GM12865 (cell line): ENCODE measurements at places on chromosomes 11 and 22.

GRCh38 chr11:15985127-15985859 lies 371.1 kb downstream of the SOX6 start:
- no peak for DNase-seq

DNA sequence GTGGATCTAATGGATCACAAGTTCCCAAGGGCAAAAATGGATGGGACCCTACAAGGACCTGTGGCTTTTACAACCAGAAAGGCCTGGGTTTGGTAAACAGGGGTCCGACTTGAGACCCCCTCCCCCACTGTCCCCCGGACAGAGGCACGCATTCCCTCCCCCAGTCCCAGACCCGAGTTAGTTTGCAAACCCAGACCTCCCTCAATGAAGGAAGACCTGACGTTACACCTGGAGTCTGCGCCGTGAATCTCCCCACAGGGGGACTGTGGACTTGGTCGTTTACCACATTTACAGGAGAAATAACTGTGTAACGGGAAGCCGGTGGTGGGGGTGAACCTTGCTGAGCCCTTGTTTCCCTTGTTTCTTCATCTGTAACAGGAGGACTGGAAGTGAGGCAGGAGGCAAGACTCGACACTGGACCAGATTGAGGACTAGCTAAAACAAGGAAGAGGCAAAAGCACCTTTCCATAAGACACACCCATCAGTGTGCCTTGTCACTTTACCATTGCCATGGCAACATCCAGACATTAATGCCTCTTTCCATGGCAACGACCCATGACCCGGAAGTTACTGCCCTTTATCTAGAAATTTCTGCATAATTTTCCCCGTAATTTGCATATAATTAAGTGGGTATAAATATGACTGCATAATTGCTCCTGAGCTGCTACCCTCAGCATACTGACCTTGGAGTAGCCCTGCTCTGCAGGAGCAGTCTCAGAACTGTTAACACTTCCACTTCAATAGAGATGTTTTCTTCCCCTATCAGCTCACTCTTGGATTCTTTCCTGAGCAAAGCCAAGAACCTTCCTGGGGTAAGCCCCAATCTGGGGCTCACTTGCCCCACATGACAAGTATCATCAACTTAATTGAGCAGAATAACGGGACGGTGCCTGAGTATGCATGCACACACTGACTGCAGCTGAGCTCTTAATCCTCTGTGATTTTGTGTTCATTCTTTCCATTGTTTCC lies 25.4 kb downstream of the PDGFB start:
- no peak for DNase-seq

DNA sequence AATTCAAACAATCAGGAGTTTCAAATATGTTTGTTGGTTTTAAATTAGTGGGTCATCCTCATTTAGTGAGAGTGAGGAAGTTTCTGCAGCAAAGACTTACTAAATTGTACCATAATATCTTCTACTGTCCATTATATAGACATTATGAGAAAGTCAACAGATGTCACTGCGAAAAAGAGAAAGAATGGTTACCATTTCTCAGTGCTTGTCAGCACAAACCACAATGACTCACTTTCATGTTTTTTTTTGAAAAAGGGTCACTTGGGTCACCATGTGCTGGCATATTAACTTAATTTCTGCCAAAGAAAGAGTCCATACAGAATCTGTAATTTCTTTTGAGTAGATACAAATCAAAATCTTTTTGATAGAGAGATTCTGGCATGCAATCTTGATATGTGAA lies 924.6 kb upstream of the FAT3 start:
- peak; percentile 24 for DNase-seq

DNA sequence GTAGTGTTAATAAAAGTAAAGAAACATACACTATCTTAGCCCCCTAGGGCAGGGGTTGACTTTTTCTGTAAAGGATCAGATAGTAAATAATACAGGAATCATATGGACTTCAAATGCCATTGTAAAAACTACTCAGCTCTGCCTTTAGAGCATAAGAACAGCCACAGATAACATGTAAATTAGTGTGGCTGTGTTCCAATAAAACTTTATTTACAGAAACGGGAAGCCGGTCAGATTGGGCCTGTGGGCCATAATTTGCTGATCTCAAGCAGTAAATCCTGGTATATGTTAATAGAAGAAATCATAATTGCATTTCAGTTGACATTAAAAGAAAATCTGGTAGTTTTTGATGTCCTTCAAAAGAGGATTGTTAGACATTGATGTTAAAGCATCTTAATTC lies 76.5 kb downstream of the ZC3H12C start:
- no peak for DNase-seq

- no peak for DNase-seq
These were observed 114.2 kb upstream of the PARVA start for GRCh38 chr11:12263141-12263693.

- no peak for DNase-seq
These were observed 73.1 kb downstream of the ARHGAP32 start for GRCh38 chr11:129119036-129119435.

DNA sequence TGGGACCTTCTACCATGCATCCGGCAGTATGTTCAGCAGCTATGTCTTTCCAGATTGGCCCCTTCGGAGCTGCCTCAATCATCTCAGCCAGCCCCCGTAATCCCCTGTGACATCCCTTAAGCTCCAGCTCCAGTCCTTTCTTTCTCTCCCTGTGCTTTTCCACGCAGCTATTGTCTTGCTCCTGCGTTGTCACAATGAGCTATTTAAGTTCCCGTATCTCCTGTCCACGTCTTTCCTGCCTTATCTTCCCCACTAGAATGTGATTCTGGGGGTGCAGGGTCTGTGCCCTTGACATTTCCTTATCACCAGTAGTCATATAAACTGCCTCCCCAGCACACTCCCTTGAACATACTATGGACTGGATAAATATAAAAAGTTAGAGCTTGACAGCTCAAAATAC lies 5.1 kb upstream of the ETS1 start:
- DNase-seq = no peak

DNA sequence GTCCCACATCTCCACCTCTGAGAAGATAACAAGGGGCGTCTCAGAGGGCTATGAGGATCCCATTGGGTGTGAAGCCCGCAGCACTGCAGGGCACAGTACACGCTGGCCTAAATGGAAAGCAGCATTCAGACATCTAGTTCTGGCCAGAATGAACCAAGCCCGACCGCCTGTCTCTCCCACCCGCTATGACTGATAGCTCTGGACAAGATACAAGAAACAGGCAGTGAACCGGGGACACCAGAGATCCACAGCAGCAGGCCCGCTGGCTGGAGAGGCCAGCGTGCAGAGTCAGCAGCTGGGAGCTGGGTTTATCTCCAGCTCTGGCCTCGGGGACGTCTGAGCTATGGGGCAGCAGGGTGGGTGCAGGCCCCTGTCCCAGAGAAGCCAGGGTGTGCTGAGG lies 9.6 kb downstream of the CERK start:
- DNase-seq = no peak

- no peak for DNase-seq
These were observed 37.3 kb downstream of the GALNT18 start for GRCh38 chr11:11584530-11584810.

DNA sequence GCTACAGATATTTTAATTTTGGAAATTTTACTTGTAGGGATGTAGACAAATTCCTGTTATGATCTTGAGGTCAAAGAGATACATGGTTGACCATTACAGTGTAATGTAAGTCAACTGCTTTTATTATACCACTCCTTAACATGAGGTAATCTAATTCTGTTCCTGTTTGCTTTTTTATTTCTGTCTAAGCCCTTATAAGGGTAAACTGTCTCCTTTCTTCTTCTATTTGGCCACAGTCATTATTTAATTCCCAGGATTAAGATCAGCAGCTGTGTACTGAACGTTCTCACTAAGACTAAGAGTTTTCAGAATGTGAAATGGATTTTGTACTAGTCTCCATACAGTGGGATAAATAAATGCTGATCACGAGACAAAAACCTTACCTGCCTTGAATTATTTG lies 32.8 kb downstream of the C2CD3 start:
- no peak for DNase-seq

DNA sequence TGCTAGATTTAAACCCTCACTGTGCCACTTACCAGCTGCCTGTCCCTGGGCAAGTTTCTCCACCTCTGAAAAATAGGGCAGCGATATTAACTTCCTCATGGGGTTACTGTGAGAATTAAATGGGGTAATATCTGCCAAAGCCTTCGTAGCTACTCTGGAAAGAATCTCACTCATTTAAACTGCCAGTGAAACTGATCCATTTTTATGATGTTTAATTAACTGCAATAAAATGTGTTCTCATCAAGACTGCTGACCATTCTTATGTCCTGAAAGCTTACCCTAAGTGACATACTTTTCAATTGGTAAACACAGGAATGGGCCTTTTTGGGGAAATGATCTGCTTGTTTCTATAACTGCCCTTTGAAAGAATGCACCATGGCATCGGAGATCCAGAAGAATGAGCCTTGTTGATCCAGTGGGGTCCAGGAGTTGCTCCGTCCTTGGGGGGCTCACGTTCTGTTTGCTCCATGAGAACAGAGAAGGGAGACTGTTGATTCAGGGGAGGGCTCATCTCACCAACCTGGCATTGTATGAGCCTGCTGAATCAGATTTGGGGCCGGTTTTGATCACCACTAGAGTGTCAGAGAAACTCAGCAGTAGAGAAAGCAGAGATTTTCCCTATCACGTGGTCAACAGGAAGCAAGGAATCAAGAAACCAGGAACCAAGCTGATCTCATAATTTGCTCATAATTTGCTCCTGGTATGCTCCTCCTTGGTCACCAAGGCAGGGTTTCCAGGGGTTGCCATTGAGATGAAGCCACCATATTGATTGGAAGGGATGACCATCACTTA lies 7.0 kb upstream of the CCDC86 start:
- DNase-seq = no peak

- DNase-seq = no peak
These were observed 155.3 kb downstream of the ST3GAL4 start for GRCh38 chr11:126510621-126511370.

- DNase-seq = no peak
These were observed 44.2 kb upstream of the MICAL2 start for GRCh38 chr11:12066056-12066798.

DNA sequence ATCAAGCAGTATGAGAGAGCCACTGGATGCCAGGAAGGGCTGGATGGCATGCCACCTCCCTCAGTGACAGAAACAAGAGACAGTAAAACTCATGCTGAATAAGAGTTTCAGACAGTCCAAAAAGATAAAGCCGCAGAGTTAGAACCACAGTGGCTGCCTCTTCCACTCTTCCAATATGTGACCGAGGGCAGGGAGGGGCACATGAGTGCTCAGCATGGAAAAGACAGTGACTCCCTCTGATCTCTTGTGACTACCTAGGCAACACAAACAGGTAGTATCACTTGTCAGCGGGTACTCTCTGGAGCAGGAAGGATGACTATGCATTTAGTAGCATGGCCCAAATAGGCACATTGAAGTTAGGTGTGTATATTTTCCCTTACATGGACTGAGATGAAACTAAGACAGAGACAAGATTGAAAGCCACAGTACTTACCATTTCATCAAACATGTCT lies 295.4 kb downstream of the CADM1 start:
- DNase-seq = peak; percentile 23

DNA sequence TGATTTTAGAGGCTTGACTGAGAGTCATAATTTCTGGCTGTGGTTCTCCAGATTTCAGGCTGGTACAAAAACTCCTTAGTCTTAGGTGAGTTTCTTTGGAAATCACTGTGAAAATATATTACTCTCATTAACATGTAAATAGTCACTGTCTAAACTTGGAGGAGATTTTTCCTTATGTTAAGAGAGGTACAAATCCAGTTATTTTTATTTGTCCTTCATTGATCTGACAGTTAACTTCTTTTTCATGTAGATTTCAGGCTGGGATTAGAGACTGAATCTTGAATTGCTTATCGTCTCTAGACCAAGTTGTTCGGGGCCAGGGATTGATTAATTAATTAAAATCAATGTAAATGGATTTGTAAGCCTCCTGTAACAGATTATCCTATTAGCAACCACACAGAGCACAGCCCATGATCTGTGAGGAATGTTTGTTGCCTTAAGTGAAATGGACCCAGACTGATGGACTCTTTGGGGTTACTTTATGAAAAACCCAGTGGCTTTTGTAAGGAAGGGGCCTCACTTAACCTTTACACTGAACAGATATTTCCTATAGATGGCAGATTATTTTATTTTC lies 21.1 kb downstream of the TEAD1 start:
- DNase-seq = no peak

DNA sequence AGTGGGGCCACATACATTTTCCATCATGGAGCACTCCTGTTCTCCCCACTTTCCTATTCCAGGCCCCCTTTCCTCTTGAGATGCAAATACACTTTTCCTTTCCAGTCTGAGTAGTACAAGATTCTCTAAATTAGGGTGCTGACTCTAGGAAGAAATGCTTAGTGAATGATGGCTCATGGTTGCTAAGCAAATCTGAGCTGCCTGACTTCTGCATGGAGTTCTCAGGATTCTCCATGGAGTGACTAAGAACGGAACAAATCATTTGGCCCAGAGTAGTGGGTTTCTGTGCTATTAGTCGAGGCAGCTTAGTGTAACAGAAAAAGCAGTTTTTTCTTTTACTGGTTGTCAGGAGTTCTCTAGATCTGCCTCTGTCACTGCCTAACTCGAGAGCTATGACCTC lies 65.4 kb upstream of the NTM start:
- DNase-seq = no peak

- DNase-seq = no peak
These were observed 41.5 kb downstream of the TRMU start for GRCh38 chr22:46376908-46377524.

DNA sequence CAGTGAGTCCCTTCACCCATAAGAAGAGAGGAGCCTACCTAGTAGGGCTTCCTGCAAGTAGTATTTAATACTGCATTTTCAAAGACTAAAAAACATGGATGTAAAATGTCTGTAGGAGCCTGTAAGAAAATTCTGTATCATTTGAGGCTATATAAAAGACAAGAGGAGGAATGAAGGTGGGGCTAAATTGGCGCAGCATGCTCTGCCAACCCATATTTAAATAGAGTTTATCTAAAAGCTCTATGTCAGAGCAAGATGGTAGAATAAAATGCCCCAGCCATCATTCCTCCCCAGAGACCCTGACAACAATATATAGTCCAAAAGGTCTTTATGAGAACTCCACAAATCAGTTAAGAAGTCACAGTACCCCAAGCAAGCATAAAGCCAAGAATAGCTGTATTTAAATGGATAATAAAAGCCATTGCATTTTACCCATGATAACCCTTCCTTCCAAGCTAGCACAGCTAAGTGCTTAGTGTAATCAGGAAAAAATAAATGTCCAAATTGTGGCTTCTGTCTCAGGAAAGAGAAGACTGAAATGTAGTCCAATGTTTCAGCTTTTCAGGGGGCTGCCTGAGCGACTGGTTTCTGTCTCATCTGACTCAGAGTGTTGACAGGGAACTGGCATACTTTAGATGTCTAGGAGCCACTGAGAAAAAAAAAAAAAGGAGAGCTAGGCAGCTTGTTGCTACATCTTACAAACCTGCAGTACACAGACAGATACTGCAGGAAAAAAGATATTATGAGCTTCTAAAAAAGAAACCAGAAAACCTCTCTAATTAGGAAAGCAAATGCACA lies 258.6 kb downstream of the METTL15 start:
- DNase-seq = no peak

DNA sequence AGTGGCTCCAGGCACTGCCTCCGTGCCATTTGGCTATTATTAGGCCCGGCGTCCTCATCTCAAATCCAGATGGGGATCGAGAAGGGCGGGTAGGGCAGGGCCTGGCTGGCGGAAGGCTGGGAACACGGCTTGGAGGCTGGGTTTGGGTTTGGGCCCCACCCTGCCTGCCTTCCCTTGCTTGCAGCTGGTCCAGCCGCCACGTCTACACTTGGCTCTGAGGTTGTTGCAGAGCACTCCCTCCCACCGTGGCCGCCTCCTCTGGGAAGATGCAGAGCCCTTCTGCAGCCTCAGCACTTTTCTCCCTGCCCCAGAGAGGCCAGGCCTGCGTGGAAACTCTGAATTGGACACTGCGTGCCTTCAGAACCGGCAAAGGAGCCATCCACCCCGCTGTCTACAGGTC lies 5.2 kb upstream of the SMTN start:
- no peak for DNase-seq
